ENCODE measurements at places on chromosomes 6 and 20.

GRCh38 chr20:44576297-44576696, 6.1 kb upstream of the PKIG start:
- DNase-seq: no peak

GRCh38 chr20:34426026-34426425, 63.0 kb downstream of the ITCH start:
- DNase-seq: no peak

- DNase-seq: no peak
Observed at GRCh38 chr20:12383821-12384220, 466.1 kb downstream of the BTBD3 start.

GRCh38 chr6:150320442-150320841, 48.4 kb upstream of the IYD start:
- DNase-seq: no peak

DNA sequence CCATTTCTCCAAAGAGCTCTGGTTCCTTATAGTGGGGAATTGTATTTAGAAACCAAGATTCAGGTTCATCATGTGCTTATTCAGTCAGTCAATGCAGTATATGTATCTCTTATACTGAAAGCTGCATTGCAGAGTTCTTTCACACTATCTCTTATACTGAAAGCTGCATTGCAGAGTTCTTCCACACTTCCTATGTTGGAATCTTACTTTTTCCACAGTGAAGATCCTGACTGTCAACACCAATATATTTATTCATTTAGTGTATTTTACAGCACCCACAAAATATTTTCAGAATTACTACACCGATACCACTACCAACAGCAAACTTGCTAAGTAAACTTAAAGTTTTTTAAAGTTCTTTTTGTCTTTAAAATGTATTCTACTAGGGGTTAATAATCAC, 349.3 kb upstream of the MMS22L start:
- DNase-seq: peak; percentile 22

DNA sequence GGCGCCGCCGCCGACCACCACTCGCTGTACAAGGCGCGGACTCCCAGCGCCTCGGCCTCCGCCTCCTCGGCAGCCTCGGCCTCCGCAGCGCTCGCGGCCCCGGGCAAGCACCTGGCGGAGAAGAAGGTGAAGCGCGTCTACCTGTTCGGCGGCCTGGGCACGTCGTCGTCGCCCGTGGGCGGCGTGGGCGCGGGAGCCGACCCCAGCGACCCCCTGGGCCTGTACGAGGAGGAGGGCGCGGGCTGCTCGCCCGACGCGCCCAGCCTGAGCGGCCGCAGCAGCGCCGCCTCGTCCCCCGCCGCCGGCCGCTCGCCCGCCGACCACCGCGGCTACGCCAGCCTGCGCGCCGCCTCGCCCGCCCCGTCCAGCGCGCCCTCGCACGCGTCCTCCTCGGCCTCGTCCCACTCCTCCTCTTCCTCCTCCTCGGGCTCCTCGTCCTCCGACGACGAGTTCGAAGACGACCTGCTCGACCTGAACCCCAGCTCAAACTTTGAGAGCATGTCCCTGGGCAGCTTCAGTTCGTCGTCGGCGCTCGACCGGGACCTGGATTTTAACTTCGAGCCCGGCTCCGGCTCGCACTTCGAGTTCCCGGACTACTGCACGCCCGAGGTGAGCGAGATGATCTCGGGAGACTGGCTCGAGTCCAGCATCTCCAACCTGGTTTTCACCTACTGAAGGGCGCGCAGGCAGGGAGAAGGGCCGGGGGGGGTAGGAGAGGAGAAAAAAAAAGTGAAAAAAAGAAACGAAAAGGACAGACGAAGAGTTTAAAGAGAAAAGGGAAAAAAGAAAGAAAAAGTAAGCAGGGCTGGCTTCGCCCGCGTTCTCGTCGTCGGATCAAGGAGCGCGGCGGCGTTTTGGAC, 2.0 kb downstream of the SOX4 start:
- DNase-seq: no peak

GRCh38 chr20:50335105-50335504, 144.5 kb downstream of the CEBPB start:
- no peak for DNase-seq

- no peak for DNase-seq
Observed at GRCh38 chr6:6484681-6485080, 103.8 kb upstream of the LY86 start.

DNA sequence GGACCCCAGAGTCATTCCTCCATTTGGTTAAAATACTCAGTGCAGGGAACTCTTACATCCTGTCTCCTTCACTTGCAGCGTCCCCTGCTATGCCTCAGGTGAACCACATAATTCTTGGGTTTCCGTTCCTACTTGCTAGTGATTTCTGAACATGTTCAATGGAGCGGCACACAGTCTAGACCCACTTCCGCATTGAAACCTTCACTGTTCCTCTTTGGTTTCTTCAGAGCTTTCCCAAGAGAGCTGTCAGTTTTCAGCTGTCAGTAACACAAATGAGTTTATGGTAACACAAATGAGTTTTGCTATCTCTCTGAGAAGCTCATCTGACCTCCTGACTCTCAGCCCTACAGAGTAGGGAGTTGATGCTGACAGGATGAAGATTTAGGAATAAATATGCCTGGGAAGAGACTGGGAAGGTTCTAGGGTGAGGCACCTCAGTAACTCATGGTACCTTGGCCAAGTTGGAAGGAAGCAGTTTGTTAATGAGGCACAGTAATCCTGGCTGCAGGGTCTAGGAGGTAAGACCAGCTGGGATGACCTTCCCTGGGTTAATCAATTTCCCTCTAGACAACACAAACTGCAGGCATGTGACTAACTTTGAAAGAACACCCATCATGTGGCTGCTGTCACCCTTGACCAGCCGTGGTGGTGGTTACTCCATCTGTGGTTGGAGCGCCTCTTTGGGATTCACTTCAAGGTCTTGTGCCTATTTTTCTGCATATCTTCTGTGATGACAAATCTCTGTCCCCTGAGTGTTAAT, 5.4 kb downstream of the SYS1 start:
- DNase-seq: no peak

GRCh38 chr6:158879180-158879579, 60.0 kb upstream of the EZR start:
- no peak for DNase-seq

DNA sequence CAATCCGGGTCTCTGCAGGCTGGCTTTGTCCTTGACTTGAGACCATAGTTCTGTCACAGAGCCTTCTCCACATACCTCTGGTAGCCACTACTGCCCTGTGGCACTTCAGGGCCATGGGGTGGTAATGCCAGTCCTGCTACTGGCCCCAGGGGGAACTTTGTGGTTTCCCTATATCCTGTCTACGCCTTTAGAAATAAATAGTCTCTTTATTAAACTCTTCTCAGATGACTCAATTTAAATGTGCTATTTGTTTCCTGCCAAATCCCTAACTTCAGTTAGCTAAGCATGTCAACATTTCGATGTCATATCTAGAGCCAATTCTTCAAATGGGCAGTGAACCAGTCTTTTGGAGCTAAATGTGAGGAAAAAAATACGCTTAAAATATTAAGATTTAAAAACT, 60.1 kb downstream of the SEL1L2 start:
- no peak for DNase-seq

GRCh38 chr20:51158226-51158625, 135.3 kb upstream of the KCNG1 start:
- DNase-seq: no peak

- DNase-seq: peak; percentile 100
Observed at GRCh38 chr20:51366155-51366886, 176.2 kb downstream of the NFATC2 start.

DNA sequence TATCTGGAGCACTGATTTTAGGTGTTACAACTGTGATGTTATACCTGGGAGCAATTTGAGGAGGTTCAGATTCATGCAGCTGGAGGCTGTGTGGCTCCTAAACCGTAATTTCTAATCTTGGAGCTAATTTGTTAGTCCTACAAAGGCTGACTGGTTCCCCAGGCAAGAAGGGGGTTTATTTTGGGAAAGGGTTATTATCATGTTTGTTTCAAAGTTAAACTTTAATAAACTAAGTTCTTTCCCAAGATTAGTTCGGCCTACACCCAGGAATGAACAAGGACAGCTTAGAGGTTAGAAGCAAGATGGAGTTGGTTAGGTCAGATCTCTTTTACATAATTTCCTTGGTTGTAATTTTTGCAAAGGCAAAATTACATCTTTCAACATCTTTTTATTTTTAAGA, 135.8 kb downstream of the MYO6 start:
- no peak for DNase-seq

GRCh38 chr20:48632017-48632824, 195.6 kb downstream of the PREX1 start:
- no peak for DNase-seq

- peak; percentile 12 for DNase-seq
Observed at GRCh38 chr6:141667580-141668309, 465.0 kb upstream of the GJE1 start.

GRCh38 chr20:63134201-63134612, 81.7 kb downstream of the YTHDF1 start:
- DNase-seq: no peak

DNA sequence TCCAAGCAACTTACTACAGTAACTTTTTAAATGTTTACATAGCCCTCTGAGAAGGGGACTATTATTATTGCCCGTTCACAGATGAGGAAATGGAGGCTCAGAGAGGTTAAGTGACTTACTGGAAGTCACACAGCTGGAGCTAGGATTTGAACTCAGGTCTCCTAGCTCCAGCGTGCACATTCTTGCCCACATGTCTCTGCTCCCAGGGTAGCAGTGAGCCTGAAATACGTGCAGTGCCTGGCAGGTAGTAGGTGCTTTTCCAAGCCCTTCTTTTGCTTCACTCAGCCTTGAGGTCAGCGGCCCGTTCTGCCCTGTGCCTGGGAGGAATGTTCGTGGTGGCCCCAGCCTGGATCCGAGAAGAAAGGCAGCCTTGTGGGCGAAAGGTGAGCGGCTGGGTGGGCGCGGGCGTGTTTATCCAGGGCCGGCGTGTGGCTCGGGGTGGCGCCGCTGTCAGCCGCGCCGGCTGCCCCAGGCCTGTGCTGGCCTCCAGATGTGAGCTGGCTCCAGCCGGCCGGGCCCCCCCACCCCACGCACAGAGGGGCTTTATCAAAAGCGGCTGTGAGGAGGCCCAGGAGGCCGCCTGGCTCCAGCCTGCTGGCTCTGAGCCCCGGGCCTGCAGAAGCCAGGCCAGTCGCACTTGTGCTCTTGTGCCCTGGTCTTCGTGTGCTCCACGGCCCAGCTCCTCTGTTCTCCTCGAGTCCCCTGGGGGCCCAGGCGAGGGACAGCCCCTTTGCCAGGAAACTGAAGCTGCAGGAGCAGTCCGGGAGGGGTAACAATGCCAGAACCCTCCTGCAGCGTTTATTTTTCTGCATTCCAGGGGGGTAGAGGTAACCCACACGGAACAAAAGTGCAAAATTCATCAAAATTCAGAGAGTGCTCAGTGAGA, 58.1 kb downstream of the UBE2V1 start:
- no peak for DNase-seq

DNA sequence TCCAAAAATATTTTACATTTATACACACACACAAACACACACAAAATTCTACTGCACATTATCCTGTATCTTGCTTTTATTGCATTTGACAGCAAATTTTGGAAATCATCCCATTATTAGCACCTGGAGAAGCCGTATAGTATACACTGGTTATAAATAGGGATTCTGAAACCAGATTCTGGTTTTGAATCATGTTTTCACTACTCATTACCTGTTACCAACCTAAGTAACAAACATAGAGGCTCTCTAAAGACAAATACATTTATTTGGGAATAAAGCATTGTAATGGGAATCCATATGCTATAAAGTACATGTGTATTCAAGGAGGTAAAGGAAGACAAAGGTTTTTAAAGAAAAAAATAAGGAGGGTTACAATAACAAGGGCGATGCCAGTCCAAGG, 106.8 kb downstream of the OR2B2 start:
- DNase-seq: no peak

DNA sequence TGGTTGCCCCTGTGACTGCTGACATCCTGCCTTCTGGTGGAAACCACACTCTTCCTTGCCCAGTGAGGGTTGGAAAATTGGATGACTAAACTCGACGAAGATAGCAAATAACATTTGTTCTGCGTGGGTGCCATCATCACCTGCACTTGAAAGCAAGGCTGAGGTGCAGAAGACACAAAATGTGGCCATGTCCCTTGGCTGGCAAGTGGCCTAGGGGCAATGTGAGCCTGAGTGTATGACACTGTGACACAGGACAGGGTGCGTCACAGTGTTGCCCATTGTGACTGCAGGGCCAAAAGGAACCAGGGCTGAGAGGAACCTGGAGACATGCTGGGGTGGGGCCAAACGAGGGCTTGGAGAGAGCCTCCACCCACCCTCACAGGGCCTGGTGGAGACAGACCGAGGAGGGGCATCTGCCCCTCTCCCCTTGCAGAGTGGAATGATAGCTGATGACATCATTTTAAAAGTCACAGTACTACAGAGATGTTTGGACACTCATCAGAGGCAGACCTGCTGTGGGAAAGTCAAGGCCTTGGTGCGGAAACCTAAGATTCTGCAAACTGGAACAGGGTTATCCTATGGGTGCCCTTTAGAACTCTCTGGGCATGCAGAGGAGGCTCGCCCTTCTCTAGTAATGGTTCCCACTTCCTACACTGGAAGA, 12.8 kb upstream of the HLA-F start:
- no peak for DNase-seq

DNA sequence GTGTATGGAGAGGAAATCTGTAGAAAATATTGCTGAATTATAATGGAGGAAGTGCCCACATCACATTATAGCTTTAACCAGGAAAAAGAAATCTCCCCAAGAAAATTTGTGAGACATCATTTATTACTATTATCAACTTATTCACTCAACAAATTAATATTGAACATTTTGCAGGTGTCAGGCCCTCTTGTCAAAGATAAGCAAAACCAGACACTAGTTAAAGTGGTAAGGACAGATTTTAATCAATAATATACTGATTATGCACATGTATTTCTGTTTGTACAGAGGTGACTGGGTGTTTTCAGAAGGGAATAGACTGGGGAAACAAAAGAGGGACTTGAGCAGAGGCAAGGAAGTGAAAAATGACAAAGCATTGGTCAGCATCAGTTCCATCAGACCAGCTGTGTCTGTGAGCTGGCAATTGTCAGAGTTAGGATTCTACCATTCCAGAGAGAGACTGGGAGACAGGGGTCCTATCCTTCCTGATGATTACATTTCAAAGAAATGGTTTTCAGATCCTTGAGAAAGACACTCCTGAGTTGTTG, 519.2 kb downstream of the UTRN start:
- DNase-seq: no peak

DNA sequence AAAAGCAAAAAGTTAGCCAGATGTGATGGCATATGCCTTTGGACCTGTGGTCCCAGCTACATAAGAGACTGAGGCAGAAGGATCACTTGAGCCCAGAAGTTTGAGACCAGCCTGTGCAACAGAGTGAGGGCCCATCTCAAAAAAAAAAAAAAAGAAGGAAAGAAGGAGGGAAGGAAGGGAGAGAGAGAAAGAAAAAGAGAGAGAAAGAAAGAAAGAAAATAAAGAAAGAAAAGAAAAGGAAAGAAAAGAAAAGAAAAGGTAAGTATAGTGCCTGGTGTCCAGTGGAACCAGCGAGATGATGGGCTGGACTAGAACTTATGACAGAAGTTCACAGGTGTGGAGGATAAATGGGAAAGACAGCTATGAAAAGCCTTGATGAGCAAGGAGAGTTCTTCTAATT, 100.9 kb downstream of the QRSL1 start:
- no peak for DNase-seq

Measured in GM04503 (cell line).